ENCODE measurements at places on chromosomes 2 and 18.

DNA sequence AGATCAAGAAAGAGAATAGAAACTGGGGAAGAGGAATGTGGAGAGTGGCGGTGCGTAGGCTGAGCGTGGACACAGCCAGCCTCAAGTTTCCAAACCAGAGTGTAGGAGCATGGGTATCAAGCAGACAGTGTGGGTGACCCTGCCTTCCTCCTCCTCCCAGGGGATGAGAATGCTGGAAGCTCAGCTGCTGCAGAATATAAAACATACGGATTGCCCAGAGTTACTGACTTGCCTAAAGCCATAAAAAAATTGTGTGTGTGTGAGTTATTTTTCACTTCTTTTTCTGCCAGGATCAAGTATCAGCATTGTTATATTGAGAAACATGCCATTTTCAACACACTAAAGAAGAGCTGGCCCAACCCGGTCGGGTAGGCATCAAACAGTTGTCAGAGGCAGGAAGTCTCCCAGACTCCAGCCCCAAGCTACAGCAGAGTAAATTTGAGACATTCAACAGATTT lies 333.3 kb upstream of the ACVR2A start:
- no peak for DNase-seq

GRCh38 chr2:68993660-68994059 lies 19.2 kb downstream of the GKN1 start:
- no peak for DNase-seq

- DNase-seq, result no peak
Measured at GRCh38 chr2:177989029-177989885, 83.3 kb downstream of the PDE11A start.

GRCh38 chr2:239175181-239175580 lies 225.6 kb downstream of the HDAC4 start:
- DNase-seq, result no peak

GRCh38 chr2:124122340-124122739 lies 97.3 kb downstream of the CNTNAP5 start:
- no peak for DNase-seq

GRCh38 chr2:131027566-131028528 lies 65.4 kb downstream of the FAM168B start:
- no peak for DNase-seq

DNA sequence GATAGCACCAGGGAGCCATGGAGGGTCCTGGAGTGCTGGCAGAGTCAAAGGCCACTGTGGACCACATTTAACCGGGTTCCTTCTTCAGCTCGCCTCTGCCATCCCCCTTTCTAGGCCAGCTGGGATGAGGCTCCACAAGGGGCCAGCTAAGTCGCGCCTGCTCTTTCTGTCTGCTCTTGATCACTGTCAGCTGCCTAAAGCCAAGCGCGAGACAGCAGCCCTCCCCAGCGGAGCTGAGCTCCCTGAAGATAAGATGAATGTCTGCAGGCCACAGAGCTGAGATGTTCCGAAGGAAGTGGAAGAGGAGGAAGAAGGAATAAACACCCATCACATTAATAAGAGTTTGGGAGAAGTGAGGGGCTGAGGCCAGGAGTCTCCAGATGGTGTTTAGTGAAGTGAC lies 99.6 kb downstream of the CELF4 start:
- DNase-seq, result no peak

DNA sequence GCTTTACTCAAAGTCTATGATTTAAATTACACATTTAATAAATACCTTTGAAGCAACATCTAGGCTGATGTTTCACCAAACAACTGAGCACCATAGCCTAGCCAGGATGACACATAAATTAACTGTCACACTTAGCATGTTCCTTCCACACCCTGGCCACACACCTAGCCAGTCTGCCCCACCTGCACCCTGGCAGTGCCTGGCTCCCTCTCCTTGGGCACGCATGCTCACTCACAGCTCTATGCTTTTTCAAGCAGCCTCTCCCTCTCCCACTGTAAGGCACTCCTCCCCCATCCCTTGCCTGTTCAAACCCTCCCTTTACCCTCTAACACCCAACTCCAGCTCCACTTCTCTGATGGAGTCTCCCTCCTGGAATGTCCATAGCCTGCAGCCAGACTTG lies 357.6 kb upstream of the KLHL29 start:
- DNase-seq, result no peak

GRCh38 chr2:170813611-170814532 lies 2.8 kb upstream of the GAD1 start:
- no peak for DNase-seq

DNA sequence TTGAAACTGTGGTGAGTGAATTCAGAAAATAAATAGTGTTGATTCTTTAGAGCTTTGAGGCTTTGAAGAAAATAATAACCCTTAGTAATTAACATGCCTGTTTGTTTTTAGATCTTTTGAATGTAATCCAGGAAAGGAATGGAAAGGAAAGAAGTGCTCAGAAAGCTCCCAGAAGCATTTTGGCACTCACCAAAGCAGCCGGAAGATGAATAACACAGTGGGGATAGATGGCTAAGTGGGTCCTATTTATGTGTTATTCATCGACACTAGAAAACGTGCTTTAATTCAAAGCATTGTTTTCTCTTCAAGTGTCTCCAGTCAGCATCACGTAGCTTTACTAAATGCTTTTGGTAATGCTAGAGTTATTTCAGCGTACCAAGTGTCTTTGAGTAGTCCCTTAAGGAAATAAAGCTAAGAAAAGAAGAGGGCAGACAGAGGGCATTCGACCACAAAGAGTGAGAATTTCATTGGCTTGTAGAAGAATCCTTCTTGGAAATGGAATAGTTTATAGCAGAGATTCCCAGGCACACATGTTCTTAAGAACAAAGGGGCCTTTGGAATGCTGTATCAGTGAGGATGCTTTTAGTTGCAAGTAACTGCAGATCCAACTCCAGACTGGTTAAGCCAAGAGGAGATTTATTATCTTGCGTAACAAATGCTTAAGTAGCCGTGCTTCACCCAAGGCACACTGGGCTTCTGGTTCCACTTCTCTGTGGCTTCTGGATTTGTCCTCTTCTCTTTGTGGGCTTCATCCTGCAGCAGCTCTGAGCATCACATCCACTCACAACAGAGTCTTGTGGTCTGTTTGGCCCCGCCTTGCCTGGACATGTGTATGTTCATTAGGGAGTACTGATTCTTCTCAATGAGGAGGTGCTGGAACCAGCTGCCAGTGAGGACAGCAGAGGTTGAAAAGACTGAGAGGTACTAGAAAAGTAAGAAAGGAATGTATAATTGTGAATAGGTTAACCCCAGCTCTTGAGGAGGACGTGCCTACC lies 63.6 kb upstream of the LTBP1 start:
- no peak for DNase-seq

GRCh38 chr2:69173706-69174105 lies 160.7 kb downstream of the ANTXR1 start:
- no peak for DNase-seq

- DNase-seq, result no peak
Measured at GRCh38 chr2:164287056-164287455, 334.2 kb downstream of the GRB14 start.

DNA sequence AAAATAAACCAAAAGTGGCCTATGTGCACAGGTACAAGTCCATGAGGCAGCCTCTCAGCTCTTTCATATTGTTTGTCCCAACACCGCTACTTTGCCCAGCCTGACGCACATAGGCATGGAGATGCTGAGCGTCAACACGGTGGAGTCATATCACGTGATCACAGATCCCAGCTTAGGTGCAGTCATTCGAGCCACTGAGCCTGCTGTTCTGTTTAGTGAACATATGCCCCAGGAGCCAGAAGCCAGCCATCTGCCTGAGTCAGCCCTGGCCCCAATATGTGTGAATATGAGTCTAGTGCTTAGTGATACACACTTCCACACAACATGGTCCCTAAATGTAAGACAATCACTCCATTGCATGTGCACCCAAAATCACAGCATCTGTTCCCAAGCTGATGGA lies 88.2 kb upstream of the LCLAT1 start:
- no peak for DNase-seq

GRCh38 chr2:220847589-220847988 lies 724.5 kb downstream of the EPHA4 start:
- no peak for DNase-seq

DNA sequence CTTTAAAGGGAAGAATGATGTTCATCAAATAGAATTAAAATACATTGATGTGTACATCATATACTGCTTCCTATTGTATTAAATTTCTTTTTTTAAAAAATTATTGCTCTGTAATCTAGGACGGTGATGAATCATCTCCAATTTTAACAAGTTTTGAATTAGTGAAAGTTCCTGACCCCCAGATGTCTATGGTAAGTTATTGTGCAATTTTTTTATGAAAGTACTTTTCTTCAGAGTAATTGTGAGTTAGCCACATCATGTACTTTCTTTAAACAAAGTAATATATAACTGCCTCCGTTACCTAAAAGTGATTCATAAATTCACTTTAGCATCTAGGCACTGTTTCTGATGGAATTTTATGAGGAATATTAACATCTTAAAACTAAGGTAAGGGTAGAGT lies 38.1 kb downstream of the PIK3C3 start:
- no peak for DNase-seq

GRCh38 chr2:173043897-173044519 lies 31.6 kb upstream of the MAP3K20 start:
- no peak for DNase-seq

GRCh38 chr2:189092936-189093335 lies 86.6 kb downstream of the COL5A2 start:
- DNase-seq, result no peak

DNA sequence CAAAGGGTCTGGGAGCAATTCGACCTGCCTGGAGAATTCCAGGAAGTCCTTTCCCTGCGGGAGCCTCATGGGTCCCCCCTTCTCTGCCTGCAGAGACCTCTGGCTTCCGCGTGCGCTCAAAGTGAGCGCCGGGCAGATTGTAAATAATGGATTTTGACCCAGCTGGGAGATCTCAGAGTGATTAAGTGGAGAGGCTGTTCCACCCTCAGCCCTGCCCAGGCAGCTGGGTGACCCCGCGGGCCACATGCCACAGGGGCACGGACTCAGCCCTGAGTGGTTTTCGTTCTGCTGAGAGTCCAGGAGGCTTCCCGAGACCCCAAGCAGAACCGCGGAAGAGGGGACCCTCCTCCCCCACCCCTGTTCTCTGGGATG lies 1.2 kb downstream of the KCNG2 start:
- no peak for DNase-seq

DNA sequence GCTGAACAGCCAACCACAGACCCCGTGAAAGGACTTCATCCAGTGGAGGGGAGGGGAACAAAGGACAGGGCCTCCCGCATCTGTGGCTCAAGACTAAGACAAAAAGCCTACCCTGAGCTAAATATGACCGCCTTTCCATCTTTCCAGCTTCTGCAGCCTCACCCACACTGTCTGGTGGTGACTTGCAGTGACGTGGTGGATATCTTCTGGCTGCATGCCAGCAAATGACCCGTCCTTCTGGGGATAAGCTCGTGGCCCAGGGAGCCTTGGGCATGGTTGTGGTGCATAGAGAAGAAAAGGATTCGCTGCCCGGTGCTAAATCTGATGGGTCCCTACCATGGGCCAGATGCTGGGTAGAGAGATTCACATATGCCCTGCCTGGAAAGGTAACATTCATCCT lies 8.7 kb upstream of the NGEF start:
- DNase-seq, result no peak

DNA sequence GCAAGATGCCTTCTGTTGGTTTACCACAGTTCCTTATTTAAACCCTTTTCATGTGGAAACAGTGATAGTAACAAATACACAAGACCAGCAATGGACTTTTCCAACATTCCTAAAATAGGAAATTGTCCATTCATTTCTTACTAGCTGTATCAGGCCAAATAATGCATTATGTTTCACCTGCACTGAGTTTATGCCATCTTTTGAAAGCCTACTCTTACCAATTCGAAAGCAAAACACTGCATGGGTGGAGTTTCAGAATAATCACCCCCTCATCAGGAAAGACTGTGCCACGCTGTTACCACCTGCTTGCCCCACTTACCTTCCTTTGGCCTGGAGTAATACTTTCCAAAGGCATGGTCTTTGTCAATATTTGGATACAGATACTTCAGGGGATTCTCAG lies 37.5 kb downstream of the STAT1 start:
- no peak for DNase-seq

GRCh38 chr18:62453864-62454263 lies 69.0 kb upstream of the ZCCHC2 start:
- no peak for DNase-seq

DNA sequence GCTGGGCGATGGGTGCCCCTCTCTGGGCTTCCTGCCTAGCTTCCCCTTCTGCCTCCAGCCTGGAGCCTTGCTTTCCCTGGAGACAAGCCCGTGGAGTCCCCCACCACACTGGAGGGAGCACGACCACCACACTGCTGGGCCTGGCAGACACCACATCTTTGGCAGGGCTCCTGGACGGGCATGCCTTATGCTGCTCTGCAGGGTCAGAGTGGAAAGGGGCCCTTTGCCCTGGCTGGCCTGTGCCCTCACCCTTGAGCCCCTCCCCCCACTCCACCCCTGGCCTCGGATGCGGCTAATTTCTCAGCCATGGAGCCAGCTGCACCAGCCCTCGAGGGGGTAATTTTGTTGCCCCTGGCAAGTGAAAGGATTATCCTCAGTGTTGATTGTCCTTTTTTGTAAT lies 194.5 kb downstream of the LOXHD1 start:
- no peak for DNase-seq

DNA sequence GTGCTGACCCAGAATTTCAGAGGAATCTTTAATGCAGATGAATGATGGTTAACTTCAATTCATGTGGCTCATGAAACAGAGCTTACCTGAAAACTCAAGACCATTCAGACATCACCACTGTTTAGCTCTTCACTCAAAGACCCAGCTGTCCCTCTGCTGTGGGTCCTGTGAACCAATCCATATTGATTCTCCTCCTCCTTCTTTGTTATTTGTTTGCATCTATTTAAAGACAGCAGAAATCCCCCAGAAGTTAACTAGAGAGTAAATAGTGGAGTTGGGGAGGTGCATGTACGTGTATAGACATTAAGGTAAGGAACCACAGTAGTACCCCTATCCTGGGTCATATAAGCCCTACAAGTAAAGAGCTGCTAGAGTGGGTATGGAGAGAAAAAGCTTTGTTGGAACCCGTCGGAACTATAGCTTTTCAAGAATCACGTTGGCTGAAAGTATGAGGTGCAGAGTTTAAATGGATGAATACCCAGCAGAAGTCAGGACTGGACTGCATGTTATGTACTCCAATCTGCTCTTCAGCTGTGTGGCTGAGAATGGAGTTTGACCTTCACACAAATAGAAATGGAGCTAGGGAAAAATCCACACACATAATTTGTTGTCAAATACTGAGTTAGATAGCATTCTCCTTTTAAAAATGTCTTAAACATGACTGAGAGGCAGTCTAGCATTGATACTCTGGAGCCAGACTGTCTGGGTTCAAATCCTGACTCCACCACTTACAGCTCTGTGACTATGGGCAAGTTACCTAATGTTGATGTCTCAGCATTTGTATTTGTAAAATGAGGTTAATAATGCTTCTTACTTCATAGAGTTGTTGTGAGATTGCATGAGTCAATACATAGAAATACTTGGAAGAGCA lies 81.7 kb upstream of the HK2 start:
- no peak for DNase-seq

Measured in AML-193 (cell line).